ENCODE measurements at places on chromosomes 2 and 18. TPM values are rescaled to one million over a fixed set of nuclear protein-coding genes. Genes with fewer than 3 reads are reported as not detected.

DNA sequence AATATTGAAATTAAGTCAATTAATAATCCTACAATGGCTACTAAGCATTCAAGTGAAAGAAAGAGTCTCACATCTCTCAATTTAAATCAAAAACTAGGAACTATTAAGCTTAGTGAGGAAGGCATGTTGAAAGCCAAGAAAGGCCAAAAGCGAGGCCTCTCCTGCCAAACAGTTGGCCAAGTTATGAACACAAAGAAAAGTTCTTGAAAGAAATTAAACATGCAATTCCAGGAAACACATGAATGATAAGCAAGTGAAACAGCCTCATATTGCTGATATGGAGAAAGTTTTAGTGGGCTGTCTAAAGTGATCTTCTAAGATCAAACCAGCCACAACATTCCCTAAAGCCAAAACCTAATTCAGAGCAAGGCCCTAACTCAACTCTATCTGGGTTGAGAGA is 11.8 kb downstream of the RDH14 start:
- peak; percentile 50 for DNase-seq

DNA sequence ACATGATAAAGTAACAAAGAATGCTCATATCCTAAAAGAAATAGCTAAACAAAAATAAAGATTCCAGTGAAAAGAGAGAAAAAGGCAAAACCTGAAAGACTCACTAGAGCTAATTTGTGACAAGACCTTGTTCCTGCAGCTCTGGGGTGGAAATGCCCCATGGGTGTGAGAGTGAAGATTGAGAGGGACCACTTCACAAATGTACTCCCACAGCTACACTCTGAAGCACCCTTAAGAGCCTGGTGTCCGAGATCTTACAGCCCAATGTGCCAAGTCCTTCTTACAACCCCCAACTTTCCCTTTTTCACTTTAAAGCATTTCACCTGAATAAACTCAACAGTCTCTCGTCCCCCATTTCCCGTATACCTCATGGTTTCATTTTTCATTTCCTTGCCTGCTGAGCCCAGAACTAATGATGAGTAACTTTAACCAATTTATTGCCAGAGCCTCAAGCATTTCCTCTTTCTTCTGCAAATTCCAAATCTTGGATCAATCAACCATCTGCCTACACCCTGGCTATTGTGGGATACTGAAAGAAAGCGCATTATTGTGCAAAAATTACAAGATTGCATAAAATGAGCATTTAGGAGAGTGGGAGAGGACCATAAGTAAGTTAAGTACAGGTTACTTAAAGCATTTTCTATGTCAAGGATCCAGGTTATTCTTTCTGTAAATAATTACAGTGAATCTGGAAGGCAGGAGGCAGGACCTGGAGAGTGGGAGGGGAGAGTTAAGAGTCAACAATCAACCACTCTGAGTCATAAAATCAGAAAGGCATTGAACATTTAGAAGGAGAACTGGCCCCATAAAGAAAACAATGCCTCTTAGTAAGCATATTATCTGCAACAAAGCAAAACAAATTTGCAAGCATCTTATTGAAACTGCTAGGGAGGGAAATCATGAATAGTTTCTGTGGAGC is 804.4 kb upstream of the CELF4 start:
- DNase-seq: no peak

DNA sequence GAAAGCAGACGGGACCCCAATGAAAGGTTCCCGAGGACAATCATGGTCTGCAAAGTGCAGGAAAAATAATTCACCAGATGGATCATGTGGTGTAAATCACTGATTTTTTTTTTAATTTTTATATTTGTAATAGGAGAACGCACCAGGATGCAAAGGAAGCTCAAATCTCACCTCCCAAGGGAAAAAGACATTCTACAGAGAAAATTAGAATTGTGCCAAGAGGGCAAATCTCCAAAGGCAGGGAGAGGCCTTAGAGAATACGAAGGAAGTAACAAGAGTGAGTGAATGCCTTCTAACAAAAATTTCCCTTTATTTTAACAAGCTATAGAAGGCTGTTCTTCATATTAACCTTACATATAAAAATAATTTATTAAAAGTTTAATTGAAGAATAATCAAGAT is 90.9 kb downstream of the ANKRD44 start:
- DNase-seq: no peak

DNA sequence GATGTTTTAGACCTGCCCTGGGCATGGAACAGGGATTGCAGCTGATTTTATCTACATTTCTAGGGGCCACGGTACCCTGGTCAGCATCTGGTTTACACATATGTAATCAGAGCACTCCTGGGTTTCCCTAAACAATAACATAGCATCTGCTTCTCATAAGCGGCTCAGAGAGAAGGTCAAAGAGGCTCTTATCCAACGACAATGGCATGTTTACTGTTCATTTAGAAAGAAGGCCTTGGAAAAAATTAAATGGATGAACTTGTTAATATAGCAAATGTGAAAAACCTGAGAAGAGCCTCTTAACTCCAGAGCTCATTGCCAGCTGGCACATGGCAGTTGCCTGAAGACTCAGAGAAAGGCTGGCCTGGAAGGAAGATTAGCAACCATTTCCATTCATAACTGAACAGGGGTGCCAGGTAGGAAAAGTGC is 202.8 kb upstream of the THUMPD2 start:
- no peak for DNase-seq

The HOXD13 gene
- total RNA-seq: not detected

DNA sequence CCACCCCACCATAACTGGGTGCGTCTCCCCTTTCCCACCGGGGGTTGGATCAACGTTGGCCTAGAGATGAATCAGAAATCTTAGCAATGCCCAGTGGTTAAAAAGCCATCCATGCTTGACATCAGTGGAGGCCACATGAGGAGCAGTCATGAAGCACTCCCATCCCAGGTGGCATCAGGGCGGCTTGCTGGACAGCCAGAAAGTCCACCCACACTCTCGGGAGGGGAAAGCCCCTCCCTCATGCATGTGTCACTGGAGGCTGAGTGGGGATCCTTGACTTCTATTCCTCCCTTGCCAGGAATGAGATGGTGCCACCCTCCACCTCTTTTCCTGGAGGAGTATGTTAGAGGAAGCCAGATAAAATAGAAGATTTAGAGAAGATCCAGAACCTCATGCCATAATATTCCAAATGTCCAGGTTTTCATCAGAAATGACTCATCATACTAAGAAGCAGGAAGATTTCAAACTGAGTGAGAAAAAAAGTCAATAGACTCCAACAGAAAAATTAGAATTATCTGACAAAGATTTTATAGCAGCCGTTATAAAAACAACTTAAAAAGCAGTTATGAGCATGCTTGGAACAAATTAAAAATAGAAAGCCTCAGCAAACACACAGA is 507.1 kb upstream of the ID2 start:
- no peak for DNase-seq

- no peak for DNase-seq
Observed at GRCh38 chr18:50653402-50654093, 93.7 kb downstream of the MAPK4 start.

DNA sequence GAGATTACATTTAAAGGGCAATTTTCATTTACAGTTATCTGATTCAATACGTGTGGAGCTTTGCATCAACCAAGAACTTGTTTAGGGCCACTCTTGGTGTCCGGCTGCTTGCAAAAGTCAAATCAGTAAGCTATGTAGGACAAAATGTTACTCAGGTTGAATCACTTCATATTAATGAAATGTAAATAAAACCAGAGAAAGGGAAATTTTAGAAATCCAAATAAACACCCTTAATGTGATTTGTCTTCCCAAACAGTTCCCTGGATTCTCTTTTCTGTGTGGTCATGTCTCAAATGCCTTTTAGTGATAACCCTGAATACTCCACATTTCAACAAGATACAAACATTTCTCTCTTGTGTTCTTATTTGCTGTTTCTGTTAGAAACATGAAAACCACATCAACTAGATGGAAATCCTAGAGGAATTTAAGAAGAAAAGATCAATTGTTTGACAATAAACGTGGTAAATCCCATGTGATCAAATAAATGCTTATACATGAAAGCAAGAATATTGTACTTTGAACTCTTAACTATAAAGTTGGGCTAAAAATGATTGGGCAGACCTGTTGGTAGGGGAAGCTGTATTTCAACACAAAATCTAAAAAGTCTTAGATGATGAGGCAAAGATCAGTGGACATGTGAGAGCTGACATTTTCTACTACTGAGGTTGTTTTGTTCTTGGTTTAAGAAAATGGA is 101.3 kb downstream of the CDC42EP3 start:
- no peak for DNase-seq
